ENCODE measurements at places on chromosomes 7 and 10.

DNA sequence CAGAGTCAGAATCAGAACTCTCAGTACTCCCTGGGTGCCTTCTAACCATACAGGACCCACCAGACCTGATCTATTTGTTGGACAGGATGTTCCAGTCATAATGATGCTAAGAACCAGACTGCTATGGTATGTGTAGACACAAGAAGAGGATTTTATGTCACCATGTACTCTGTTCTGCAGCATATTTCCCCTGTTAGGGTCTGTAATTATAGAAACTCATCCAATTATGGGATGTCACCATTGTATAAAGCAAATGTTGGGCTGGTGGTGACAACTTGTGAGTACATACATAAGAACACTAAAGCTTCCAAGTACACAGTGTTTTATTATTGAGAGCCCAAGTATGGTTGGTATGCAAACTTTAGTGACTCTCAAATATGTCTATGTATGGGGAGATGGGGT lies 67.1 kb upstream of the AGBL3 start:
- no peak for DNase-seq

DNA sequence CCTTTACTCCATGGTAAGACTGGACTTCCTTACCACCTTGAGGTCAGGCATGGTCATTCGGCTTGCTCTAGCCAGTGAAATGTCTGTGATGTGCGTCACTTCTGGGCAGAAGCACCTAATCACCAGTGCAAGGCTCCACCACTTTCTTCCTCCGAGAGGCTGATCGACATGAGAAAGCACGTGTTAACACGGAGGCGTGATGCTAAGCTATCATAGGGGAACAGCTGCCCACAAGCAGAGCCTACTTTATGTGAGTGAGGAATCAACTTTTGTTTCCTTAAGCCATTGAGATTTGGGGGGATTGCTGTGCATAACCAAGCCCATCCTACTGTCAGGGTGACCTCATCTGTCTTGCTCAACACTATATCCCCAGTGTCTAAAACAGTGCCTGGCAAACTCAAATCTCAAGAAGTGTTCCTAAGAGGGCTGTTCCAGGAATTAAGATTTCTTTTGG lies 23.1 kb upstream of the SAR1A start:
- DNase-seq = no peak

GRCh38 chr7:64905547-64905946 lies 2.5 kb downstream of the ZNF273 start:
- no peak for DNase-seq

DNA sequence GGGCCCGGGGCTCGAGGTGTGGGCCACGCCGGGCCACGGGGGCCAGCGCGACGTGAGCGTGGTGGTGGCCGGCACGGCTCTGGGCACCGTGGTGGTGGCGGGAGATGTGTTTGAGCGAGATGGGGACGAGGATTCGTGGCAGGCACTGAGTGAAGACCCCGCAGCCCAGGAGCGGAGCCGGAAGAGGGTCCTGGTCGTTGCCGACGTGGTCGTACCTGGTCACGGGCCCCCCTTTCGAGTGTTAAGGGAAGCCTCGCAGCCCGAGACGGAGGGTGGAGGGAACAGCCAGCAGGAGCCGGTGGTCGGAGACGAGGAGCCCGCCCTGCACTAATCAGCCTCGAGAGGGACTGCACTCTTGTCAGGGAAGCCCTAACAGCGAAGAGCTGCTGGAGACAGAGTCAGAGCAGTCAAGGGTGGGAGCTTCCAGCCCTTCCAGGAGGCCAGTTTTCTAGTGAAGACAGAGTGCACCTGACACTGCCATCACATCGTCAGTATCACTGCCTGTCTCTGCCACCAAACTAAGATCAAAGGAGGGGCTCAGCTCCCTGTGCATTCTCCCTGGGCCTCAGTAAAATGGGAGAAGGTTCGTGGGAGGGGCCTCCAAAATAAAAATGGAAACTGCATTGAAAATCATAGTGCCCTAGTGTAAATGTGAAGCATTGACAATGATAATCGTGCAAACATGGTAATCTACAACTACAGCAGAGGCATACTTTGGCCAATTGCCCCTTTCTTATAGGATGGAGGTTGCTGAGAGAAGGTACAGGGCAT lies 1.3 kb downstream of the MBLAC1 start:
- no peak for DNase-seq

DNA sequence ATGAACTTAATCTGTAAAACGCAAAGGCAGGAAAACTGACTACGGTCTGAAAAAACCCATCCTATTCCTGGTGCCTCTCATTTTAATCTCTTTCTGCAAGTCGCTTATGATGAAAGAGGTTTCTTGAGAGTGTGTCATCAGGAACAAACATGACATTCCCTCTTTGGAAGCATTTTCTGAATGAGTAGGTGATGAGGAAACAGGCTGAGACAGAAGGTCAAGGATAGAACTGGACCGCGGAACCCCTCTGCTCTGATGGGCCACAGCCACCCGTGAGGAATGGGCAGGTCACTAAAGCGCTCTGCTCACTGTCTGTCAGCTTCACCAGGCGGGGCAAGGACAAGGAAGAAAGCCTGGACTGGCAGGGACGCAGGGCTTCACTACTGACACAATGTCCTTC lies 28.6 kb downstream of the BEND7 start:
- DNase-seq = no peak
